ENCODE measurements at places on chromosomes 6 and 20. TPM values are rescaled to one million over a fixed set of nuclear protein-coding genes. Genes with fewer than 3 reads are reported as not detected.
A peak's percentile ranks its signal among the peaks of the same experiment; 100 is the strongest.

SCGN gene
- not detected for total RNA-seq

BPIFB2 gene
- total RNA-seq, result not detected

ADGRF1 gene
- not detected for total RNA-seq

HUS1B gene
- total RNA-seq, result 0.77 TPM

PPIL4 gene
- total RNA-seq, result 41.1 TPM

DNA sequence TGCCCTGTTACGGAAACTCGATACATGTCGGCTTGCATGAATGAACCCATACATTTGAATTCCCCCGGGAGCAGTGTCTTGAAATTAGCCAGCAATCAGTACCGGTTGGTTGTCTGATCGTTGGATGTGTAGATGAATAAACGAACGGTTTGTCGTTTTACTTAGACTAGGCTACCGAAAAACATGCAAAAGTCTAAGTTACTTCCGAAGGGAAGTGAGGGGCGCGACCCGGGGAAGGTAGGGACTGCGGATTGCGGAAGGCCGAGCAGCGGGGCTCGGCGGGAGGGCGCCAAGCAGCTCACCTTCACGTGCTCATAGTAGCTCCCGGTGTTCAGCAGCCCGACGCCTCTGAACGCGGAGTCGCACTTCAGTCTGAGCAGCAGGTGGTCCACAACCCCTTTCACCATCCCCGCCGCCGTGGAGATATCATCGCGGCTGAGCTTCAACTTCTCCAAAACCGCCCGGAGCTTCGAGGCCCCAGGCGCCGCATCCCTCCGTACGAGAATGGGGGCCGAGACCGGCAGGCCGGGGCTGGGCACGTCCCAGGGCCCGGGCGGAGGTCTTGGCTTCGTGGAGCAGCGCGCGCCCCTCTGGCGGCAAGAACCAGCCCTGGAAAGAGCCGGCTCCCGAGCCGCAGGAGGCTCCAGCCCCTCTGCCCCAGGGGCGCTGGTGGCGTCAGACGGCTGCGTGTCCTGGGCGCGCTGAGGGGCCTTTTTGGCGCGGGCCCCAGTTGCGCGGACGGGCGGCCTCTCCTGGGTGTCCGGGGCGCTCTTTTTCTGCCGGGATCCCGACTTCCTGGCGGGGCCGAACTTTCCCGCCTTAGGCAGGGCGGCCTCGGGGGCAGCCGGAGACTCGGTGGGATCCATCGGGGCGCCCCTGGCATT lies 632 bp downstream of the CGAS start:
- no peaks in the 10 kb centered on the region for H3K36me3 ChIP-seq
- H3K4me3 ChIP-seq, result peak overlapping the region; percentile 84
- no peaks in the 10 kb centered on the region for H3K4me1 ChIP-seq
- peak; percentile 26 for DNase-seq
- H3K27me3 ChIP-seq, result no peaks in the 10 kb centered on the region

GRCh38 chr6:79847426-79847825 lies 99.9 kb downstream of the ELOVL4 start:
- H3K36me3 ChIP-seq, result no peaks in the 10 kb centered on the region
- DNase-seq, result no peak
- H3K4me1 ChIP-seq, result no peaks in the 10 kb centered on the region
- H3K27me3 ChIP-seq, result no peaks in the 10 kb centered on the region
- no peak overlapping the region for H3K4me3 ChIP-seq

- H3K27me3 ChIP-seq, result no peaks in the 10 kb centered on the region
- H3K4me3 ChIP-seq, result no peak overlapping the region
- no peaks in the 10 kb centered on the region for H3K4me1 ChIP-seq
- H3K36me3 ChIP-seq, result no peaks in the 10 kb centered on the region
Observed at GRCh38 chr20:16215041-16215440, 358.2 kb downstream of the KIF16B start.

GRCh38 chr20:37901654-37902503 lies 1.0 kb upstream of the VSTM2L start:
- H3K27me3 ChIP-seq, result peaks cover 54% of the 10 kb centered on the region
- peak overlapping the region; percentile 55 for H3K4me3 ChIP-seq
- no peak overlapping the region for H3K27ac ChIP-seq
- no peaks in the 10 kb centered on the region for H3K36me3 ChIP-seq

DNA sequence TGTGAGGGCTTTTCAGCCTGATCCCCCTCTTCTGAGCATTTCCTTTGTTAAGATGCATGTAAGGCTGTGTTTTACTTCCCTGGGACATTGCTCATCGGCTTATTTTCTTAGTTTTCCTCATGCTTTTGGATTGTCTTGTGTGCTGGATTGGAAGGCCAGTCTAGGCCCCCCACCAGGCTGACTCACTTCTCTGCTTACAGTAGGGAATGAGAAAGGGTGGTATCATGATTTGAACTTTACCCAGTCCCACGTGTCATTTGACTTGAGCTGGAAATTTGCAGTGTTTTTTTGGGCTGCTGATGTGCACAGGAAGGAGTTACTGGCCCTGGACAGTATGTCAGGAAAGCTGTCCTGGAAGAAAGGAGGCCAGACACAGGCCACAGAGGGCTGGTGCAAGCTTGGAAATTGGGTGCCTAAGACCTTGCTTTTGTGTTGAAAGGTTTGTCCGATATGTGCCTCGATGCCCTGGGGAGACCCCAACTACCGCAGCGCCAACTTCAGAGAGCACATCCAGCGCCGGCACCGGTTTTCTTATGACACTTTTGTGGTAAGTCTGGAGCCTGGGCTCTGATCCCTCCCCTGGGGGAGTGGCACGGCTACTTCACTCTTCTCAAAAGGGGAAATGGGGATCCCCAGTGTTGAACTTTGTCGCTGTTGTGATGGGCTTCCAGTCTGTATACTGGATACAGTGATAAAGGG lies 12.8 kb downstream of the RNF114 start:
- H3K36me3 ChIP-seq, result peaks cover 20% of the 10 kb centered on the region
- peaks cover 29% of the 10 kb centered on the region for H3K4me1 ChIP-seq
- DNase-seq, result peak; percentile 98
- H3K27ac ChIP-seq, result peak overlapping the region; percentile 86
- H3K4me3 ChIP-seq, result no peak overlapping the region

DNA sequence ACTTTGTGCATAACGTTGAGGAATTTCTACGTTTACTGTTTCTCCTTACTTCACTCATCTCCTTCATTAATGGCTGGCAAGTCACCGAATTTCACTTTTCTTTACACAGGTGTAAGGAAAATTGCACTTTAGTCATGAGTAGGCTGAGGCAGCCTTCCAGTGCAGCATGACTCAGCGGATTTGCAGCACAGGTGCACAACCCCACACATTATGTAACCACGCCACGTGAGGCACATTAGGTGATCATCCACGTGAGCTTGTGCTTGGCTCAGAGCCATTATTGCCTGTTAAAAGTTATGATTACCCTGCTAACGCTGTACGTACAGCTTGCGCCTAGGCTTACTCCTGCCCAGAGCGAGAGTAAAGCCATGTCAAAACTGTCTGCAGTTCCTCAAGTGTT lies 158.8 kb downstream of the NKAIN2 start:
- no peaks in the 10 kb centered on the region for H3K36me3 ChIP-seq
- no peaks in the 10 kb centered on the region for H3K4me1 ChIP-seq
- DNase-seq, result no peak
- no peak overlapping the region for H3K27ac ChIP-seq

GRCh38 chr6:42727087-42727611 lies 4.8 kb upstream of the PRPH2 start:
- peak overlapping the region; percentile 84 for H3K27ac ChIP-seq
- no peaks in the 10 kb centered on the region for H3K27me3 ChIP-seq
- no peaks in the 10 kb centered on the region for H3K36me3 ChIP-seq
- H3K4me3 ChIP-seq, result peak overlapping the region; percentile 29
- H3K4me1 ChIP-seq, result peaks cover 3% of the 10 kb centered on the region

- H3K4me3 ChIP-seq, result no peak overlapping the region
- H3K36me3 ChIP-seq, result no peaks in the 10 kb centered on the region
- no peaks in the 10 kb centered on the region for H3K4me1 ChIP-seq
- no peaks in the 10 kb centered on the region for H3K27me3 ChIP-seq
Observed at GRCh38 chr6:38730140-38730862, 15.2 kb downstream of the DNAH8 start.

DNA sequence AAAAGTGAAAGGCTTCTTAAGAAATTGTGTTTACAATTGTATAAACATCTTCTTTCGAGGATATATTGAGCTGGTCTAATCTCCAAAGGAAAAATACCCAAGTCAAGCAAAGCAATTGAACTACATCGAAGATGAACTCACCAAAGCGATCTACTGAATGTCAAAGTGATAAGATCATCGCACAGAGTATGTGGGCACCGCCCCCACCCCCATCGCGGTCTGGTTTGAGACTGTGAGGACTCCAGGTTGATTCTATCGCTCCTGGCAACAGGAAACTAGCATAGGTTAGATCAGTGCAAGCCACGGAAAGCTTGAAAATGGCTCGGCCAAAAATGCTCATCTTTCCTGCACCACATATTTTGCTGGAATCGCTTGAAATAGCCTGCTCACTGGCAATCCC lies 133.2 kb upstream of the RPS6KA2 start:
- DNase-seq, result no peak
- peaks cover 5% of the 10 kb centered on the region for H3K27me3 ChIP-seq
- H3K4me3 ChIP-seq, result no peak overlapping the region

DNA sequence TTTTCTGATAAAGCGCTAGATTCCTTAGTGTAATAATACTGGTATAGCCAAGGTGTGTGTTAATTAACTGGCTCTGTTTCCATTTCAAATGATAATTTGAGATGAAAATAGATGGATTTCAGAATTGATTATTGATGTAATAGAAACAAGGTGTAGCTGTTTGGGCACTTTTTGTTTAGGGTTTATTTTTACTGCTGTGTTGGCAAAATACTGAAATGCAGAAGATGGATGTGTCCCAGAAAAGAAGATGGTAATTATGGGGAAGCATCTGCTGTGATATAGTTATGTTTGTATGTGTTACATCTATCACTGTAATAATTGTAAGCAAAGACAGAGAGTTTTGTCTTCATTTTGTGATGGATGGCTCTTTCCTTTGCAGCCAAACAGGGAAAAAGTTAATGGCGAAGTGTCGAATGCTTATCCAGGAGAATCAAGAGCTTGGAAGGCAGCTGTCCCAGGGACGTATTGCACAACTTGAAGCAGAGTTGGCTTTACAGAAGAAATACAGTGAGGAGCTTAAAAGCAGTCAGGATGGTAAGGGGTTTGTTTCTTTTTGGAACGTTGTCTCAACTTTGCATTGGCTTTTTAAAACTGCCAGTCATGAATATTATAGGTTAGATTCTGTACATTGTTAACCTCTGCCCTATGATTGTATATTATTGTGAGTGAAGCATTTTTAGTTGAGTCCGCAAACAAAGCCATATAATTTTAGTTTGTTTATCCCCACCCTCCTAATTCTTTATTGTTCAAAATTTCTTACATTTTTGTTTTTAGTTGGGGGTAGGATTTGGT lies 8.6 kb upstream of the ACAT2 start:
- no peaks in the 10 kb centered on the region for H3K27me3 ChIP-seq
- peaks cover 19% of the 10 kb centered on the region for H3K36me3 ChIP-seq
- no peak overlapping the region for H3K27ac ChIP-seq

DNA sequence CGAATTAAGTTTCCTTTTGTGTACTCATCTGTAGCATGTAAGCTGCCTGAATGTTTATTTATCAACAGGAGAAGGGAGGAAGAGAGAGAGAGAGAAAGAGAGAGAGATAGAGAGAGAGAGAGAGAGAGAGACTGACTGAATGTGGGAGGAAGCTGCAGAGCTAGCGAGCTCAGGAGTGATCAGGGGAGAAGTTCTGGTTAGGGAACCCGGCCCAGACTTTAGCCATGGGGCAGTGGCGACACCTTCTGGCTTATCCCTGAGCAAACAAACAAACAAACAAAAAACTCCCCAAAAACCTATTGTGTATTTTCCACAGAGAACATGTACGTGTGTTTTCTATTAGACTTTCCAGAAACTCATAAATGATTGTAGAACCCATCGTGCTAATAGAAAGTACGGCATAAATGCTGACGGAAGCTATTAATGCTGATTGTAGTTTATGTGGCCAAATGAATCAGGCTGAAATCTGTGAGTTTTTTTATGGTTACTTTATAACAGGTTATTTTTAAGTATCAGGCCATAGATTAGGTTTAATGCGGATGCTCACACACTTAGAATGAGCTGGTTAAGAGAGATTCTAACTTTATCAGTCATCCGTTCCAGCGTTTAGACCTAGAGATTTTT lies 92.8 kb downstream of the CLIC5 start:
- DNase-seq, result peak; percentile 71
- peaks cover 2% of the 10 kb centered on the region for H3K4me1 ChIP-seq
- no peaks in the 10 kb centered on the region for H3K27me3 ChIP-seq
- no peaks in the 10 kb centered on the region for H3K36me3 ChIP-seq

DNA sequence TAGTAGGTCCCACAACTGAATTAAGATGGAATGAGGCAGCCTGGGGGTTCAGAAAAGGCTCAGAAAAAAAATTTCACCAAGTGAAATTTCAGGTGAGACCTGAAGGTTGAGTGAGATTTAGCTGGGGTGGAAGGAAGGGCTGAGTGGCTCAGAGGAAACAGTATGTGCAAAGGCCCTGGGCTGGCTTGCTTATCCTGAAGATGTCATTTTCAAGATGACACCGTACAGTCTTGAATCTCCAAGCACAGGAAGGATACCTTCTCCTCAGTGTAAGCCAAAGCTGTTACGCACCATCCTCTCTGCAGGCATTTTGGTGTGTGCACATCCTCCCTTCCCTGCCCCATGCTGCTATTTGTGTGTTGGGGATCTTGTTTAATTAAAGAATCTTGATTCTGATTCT lies 43.0 kb upstream of the RANBP9 start:
- H3K4me3 ChIP-seq, result no peak overlapping the region
- H3K27ac ChIP-seq, result no peak overlapping the region
- H3K36me3 ChIP-seq, result no peaks in the 10 kb centered on the region

GRCh38 chr20:23497536-23497935 lies 6.6 kb downstream of the CST8 start:
- H3K27ac ChIP-seq, result no peak overlapping the region
- DNase-seq, result no peak
- no peaks in the 10 kb centered on the region for H3K36me3 ChIP-seq

DNA sequence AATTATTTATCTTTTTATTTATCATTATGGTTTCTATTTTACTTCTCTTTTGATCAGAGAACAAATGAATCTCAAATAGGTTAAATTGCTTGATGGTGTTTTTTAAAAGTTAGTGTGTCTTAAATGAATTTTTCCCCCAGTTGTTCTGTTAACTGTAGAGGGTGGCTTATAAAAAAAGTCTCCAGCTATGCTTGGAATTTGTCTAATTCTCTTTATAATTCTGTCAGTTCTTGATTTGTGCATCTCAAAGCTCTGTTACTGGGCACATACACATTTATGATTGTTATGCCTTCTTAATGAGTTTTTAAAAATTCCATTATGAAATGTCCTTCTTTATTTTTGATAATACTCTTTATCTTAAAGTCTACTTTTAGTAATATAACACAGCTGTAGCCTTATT lies 58.0 kb downstream of the LIN28B start:
- H3K4me1 ChIP-seq, result no peaks in the 10 kb centered on the region
- peak; percentile 10 for DNase-seq
- H3K27me3 ChIP-seq, result no peaks in the 10 kb centered on the region
- H3K4me3 ChIP-seq, result no peak overlapping the region

DNA sequence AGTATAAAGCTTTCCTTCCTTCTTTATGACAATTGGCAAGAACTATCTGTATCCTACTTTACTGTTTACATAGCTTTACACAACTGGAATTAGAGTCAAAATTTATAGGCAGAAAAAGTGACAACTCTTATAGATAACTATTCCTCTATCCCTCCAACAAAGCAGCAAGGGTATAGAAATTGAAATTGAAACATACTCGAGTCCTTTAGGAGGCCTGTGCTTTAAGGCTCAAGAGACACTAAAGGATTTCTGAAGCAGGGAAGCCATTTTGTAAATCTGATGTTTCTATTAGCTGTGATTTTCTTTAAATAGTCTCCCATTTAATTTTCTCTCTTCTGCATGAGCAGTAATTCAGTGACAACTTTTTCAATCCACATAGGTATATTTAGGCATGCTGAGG lies 567.6 kb upstream of the MAN1A1 start:
- no peak for DNase-seq
- no peaks in the 10 kb centered on the region for H3K36me3 ChIP-seq
- H3K27ac ChIP-seq, result no peak overlapping the region
- no peaks in the 10 kb centered on the region for H3K27me3 ChIP-seq
- H3K4me3 ChIP-seq, result no peak overlapping the region
